ENCODE measurements at places on chromosomes 2 and 18. TPM values are rescaled to one million over a fixed set of nuclear protein-coding genes. Genes with fewer than 3 reads are reported as not detected.
A peak's percentile ranks its signal among the peaks of the same experiment; 100 is the strongest.

COLEC11 gene
- 15.4 TPM for total RNA-seq

FAP gene
- total RNA-seq = 2.6 TPM

RNU2-63P gene
- total RNA-seq = not detected

RASGRP3 gene
- 8.2 TPM for total RNA-seq

- no peaks in the 10 kb centered on the region for H3K4me1 ChIP-seq
- no peaks in the 10 kb centered on the region for H3K27me3 ChIP-seq
- H3K36me3 ChIP-seq = no peaks in the 10 kb centered on the region
- H3K27ac ChIP-seq = no peak overlapping the region
Observed at GRCh38 chr2:26864226-26864625, 16.3 kb downstream of the DPYSL5 start.

GRCh38 chr18:12679183-12679786 lies 21.4 kb upstream of the SPIRE1 start:
- H3K4me1 ChIP-seq = no peaks in the 10 kb centered on the region
- no peaks in the 10 kb centered on the region for H3K36me3 ChIP-seq
- peak overlapping the region; percentile 46 for H3K27ac ChIP-seq

- no peaks in the 10 kb centered on the region for H3K36me3 ChIP-seq
- no peaks in the 10 kb centered on the region for H3K27me3 ChIP-seq
- H3K27ac ChIP-seq = no peak overlapping the region
- no peaks in the 10 kb centered on the region for H3K4me1 ChIP-seq
- no peak overlapping the region for H3K4me3 ChIP-seq
Observed at GRCh38 chr18:11470941-11471340, 138.5 kb upstream of the SLC35G4 start.

DNA sequence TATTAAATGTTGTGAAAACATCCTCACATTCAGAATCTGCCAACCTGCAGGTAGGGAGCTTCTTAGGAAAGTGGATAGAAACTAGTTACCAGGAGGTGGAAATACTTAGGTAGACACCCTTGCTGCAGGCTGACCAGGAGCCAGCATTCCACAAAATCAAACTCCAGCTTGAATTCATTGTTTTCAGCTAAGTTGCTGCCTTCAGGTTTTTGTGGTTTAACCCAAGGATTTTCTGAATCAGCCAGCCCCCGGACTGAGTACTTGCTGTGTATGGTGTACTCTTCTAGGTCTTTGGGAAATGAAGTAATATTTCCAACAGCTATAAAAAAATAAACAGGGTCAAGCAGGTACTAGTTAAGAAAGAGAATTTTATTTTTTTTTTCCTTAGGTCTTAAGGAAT lies 192.1 kb upstream of the CHST9 start:
- H3K27ac ChIP-seq = no peak overlapping the region
- no peaks in the 10 kb centered on the region for H3K27me3 ChIP-seq
- no peaks in the 10 kb centered on the region for H3K4me1 ChIP-seq
- H3K36me3 ChIP-seq = no peaks in the 10 kb centered on the region

DNA sequence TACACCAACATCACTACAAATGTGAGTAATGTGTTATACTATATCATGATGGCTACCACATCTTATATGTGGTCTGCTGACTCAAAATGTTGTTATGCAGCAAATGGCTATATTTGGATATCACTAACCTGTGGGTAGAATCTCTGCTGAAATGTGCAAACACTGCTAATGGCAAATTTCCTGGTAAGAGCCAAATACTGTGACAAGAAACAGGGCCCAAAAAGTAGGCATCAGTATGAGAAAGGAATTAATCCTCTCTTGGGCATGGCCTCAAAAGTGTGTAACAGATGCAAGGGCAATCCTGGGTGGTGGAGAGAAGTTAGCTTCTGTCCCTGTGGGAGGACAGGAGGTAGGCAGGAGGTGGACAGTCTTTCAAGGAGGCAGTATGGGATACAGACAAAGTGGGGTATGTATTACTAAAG lies 13.3 kb downstream of the ATF2 start:
- H3K36me3 ChIP-seq = no peaks in the 10 kb centered on the region
- DNase-seq = no peak
- H3K27me3 ChIP-seq = no peaks in the 10 kb centered on the region

Data from testis (tissue), 5 donors.